ENCODE measurements at places on chromosomes 4 and X. TPM values are rescaled to one million over a fixed set of nuclear protein-coding genes. Genes with fewer than 3 reads are reported as not detected.

DNA sequence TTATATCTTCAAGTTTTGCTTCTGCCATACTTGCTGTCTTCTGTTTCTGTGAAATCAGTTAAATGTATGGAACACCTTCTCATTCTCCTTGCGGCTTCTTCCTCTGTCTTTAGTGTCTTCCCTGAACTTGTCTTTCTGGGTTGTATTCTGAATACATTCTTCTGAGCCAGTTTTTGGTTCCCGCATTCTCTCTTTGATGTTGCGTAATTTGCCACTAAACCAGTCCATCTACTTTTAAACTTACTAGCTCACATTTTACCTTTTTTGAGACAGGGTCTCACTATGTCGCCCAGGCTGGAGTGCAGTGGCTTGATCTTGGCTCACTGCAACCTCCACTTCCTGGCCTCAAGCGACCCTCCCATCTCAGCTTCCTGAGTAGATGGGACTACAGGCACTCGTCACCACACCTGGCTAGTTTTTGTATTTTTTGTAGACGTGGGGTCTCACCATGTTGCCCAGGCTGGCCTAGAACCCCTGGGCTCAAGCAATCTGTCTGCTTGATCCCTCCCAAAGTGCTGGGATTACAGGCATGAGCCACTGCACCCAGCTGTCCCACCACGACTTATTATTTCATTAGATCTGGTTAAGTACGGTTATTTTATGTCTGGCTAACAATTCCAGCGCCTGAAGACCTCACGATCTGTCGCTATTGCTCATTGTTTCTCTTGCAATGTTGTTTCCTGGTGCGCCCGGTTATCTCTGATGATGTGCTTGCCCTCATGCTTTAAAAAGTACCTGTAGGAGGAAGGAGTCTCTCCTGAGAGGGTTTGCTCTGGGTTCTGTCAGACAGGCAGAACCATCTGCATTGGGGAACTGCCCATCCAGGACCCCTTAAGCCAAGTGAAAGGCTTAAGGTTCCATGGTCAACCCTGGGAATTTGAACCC is 9.8 kb upstream of the FAM3A start:
- no peak overlapping the region for H3K4me3 ChIP-seq
- DNase-seq: no peak
- peaks cover 6% of the 10 kb centered on the region for H3K36me3 ChIP-seq
- peaks cover 11% of the 10 kb centered on the region for H3K4me1 ChIP-seq
- H3K27ac ChIP-seq: no peak overlapping the region

The TCEAL9 gene
- 2.2 TPM for polyA plus RNA-seq

DNA sequence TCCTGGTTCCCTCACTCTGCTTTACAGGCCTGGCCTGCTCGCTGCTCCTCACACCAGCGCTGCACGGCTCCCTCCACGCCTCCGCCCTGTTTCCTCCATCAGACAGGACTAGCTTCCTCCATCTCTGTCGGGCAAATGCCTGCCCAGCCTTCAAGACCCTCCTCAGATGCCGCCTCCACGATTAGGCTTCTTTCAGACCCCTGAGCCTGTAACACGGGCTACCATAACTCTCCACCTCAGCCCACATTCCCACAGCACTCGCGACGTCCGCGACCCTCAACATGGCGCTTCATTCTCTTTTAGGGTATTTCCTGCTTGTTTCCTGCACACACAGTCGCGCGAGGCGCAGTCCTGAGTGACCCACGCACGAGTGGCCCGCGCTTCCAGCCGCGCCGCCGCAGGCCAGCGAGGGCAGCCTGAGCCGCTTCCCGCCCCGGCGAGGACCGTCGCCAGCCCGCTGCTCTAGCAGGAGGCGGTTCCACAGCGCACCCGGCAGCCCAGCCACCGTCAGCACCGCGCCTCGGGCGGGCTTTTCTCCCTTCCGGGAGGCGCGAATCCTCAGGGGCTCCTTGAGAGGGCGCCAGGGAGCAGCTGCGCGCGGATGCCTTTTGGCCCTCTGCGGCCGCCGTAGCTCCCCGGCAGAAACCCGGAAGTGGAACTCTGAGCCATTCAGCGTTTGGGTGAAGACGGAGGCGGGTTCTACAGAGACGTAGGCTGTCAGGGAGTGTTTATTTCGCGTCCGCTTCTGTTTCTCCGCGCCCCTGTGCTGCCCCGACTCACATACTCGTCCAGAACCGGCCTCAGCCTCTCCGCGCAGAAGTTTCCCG is at the start of gene FRG1:
Gene FRG1, plus strand, starts transcription at position 695 of the 827 bp plus-strand sequence. CDS start 138 bp downstream, outside the sequence.
- no peaks in the 10 kb centered on the region for H3K36me3 ChIP-seq
- H3K4me3 ChIP-seq: peak within 1 kb of the TSS; percentile 90
- peaks cover 32% of the 10 kb centered on the region for H3K4me1 ChIP-seq
- H3K27ac ChIP-seq: peak within 1 kb of the TSS; percentile 96
- H3K27me3 ChIP-seq: no peaks in the 10 kb centered on the region
- peak; percentile 95 for DNase-seq

The GUCY1A1 gene
- 0.88 TPM for polyA plus RNA-seq
